Mononuclear cell (primary cell): ENCODE measurements at places on chromosomes 16 and 17. TPM values are rescaled to one million over a fixed set of nuclear protein-coding genes. Genes with fewer than 3 reads are reported as not detected.

Gene CA5A
- under 0.01 TPM for total RNA-seq

Gene CACNG3
- total RNA-seq, result under 0.01 TPM

Gene LGALS9
- 61.1 TPM for total RNA-seq

Gene LLGL2
- total RNA-seq, result 13.2 TPM

Gene MYH11
- 0.10 TPM for total RNA-seq

Gene DOC2B
- total RNA-seq, result 0.10 TPM

Gene CFAP97D1
- total RNA-seq, result not detected

Gene FAM83G
- 3.0 TPM for total RNA-seq

Gene IRX3
- total RNA-seq, result 1.2 TPM

Gene CBX8
- total RNA-seq, result 1.2 TPM

Gene TP53TG3F
- total RNA-seq, result not detected

Gene TM4SF5
- total RNA-seq, result not detected

Gene LCAT
- 0.84 TPM for total RNA-seq

Gene GPR139
- not detected for total RNA-seq

Gene STAC2
- not detected for total RNA-seq

Gene SRCIN1
- not detected for total RNA-seq

Gene DDX5
- 1,862 TPM for total RNA-seq

Gene NUP93
- total RNA-seq, result 51.1 TPM

Gene C17orf50
- not detected for total RNA-seq

Gene RRAD
- total RNA-seq, result 1.3 TPM

Gene CTRL
- 6.3 TPM for total RNA-seq

Gene TP53TG3
- total RNA-seq, result not detected

Gene ABCA10
- total RNA-seq, result 1.0 TPM

Gene C17orf58
- 2.1 TPM for total RNA-seq

Gene MYADML2
- not detected for total RNA-seq

Gene LYRM9
- total RNA-seq, result 18.8 TPM

Gene RFWD3
- total RNA-seq, result 24.9 TPM

Gene EVI2A
- 156 TPM for total RNA-seq

Gene XYLT1
- 19.4 TPM for total RNA-seq

Gene CES5A
- total RNA-seq, result not detected

Gene CCDC200
- 0.31 TPM for total RNA-seq

Gene HSF4
- 2.7 TPM for total RNA-seq

Gene KRT24
- not detected for total RNA-seq

Gene KRTAP4-6
- total RNA-seq, result not detected

Gene SLFN14
- 3.8 TPM for total RNA-seq

Gene NUBP1
- 22.8 TPM for total RNA-seq

Gene TAF15
- 72.4 TPM for total RNA-seq

Gene CDC42EP4
- total RNA-seq, result 11.5 TPM

Gene MTSS2
- 3.5 TPM for total RNA-seq

Gene PLXDC1
- total RNA-seq, result 9.6 TPM

Gene CD300LB
- total RNA-seq, result 44.3 TPM

Gene ZNF287
- total RNA-seq, result 3.3 TPM

Gene KRTAP4-2
- total RNA-seq, result not detected

Gene SLC39A11
- total RNA-seq, result 14.4 TPM

Gene AGRP
- not detected for total RNA-seq

Gene RND2
- total RNA-seq, result 0.10 TPM

Gene PRKCB
- total RNA-seq, result 110 TPM

Gene CNGB1
- total RNA-seq, result not detected

Gene TEX19
- not detected for total RNA-seq

Gene SCGB1C2
- not detected for total RNA-seq

Gene HASPIN
- total RNA-seq, result 0.52 TPM
